ENCODE measurements at places on chromosomes 1 and 21. TPM values are rescaled to one million over a fixed set of nuclear protein-coding genes. Genes with fewer than 3 reads are reported as not detected.

ACOT11 gene
- polyA plus RNA-seq, result 0.06 TPM

GRCh38 chr1:116836099-116836498 lies 73.6 kb upstream of the PTGFRN start:
- H3K27me3 ChIP-seq, result no peaks in the 10 kb centered on the region
- no peak for DNase-seq
- no peak overlapping the region for H3K27ac ChIP-seq

DNA sequence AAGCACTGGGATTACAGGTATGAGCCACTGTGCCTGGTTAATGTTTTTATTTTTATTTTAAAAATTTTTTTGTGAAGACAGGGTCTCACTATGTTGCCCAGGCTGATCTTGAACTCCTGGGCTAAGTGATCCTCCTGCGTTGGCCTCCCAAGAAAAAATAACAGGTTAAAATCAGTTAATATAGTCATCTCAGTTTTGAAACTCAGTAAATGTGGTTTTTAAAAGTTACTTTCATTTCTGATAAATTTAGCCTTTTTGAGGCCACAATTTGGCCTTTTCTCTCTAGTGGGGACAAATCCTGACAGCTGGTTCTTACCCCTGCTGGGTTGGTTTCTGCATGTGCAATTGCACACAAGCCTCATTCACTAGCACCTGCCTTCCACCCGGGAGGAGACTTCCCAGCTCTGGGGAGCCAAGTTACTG lies 13.3 kb downstream of the PMF1 start:
- H3K4me3 ChIP-seq, result no peak overlapping the region
- no peaks in the 10 kb centered on the region for H3K27me3 ChIP-seq
- no peak overlapping the region for H3K27ac ChIP-seq
- no peak for DNase-seq

RGS1 gene
- polyA plus RNA-seq, result 3.4 TPM

- no peak for DNase-seq
- peaks cover 6% of the 10 kb centered on the region for H3K4me1 ChIP-seq
- peaks cover 43% of the 10 kb centered on the region for H3K36me3 ChIP-seq
- H3K27ac ChIP-seq, result peak overlapping the region; percentile 18
- H3K27me3 ChIP-seq, result no peaks in the 10 kb centered on the region
- no peak overlapping the region for H3K4me3 ChIP-seq
Observed at GRCh38 chr1:100904528-100904927, 8.6 kb downstream of the SLC30A7 start.

GRCh38 chr1:24382165-24382577 lies 31.4 kb downstream of the STPG1 start:
- H3K27ac ChIP-seq, result no peak overlapping the region
- no peaks in the 10 kb centered on the region for H3K36me3 ChIP-seq
- no peaks in the 10 kb centered on the region for H3K27me3 ChIP-seq
- H3K4me3 ChIP-seq, result no peak overlapping the region

- H3K27ac ChIP-seq, result no peak within 1 kb of the TSS
- peak; percentile 4 for DNase-seq
- peak within 1 kb of the TSS; percentile 50 for H3K4me3 ChIP-seq
Observed at GRCh38 chr1:226548256-226549093, at the start of gene STUM. STUM (plus strand) TSS chr1:226548764; CDS start chr1:226548905, 141 bp downstream.

GRCh38 chr1:21691739-21692138 lies 22.6 kb upstream of the RAP1GAP start:
- no peak overlapping the region for H3K4me3 ChIP-seq
- no peak overlapping the region for H3K27ac ChIP-seq
- no peak for DNase-seq
- H3K36me3 ChIP-seq, result peaks cover 12% of the 10 kb centered on the region
- no peaks in the 10 kb centered on the region for H3K27me3 ChIP-seq
- H3K4me1 ChIP-seq, result no peaks in the 10 kb centered on the region

Data from naive thymus-derived CD4-positive, alpha-beta T cell (primary cell).